ENCODE measurements at places on chromosomes 1 and 21.

GRCh38 chr1:42479621-42480020, 16.5 kb downstream of the CCDC30 start:
- no peak for DNase-seq

DNA sequence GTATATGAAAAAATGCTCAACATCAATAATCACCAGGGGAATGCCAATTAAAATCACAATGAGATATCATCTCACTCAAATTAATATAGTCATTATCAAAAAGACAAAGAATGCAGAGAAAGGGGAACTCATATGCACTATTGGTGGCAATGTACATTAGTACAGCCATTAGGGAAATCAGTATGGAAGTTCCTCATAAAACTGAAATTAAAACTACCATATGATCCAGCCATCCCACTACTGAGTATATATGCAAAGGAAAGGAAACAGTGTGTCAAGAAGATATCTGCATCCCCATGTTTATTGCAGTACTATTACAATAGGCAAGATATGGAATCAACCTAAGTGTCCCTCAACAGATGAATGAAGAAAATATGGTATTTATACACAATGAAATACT, 32.1 kb upstream of the TEKT2 start:
- no peak for DNase-seq

- DNase-seq: peak; percentile 91
Observed at GRCh38 chr21:46634966-46635323, 529 bp upstream of the PRMT2 start.

DNA sequence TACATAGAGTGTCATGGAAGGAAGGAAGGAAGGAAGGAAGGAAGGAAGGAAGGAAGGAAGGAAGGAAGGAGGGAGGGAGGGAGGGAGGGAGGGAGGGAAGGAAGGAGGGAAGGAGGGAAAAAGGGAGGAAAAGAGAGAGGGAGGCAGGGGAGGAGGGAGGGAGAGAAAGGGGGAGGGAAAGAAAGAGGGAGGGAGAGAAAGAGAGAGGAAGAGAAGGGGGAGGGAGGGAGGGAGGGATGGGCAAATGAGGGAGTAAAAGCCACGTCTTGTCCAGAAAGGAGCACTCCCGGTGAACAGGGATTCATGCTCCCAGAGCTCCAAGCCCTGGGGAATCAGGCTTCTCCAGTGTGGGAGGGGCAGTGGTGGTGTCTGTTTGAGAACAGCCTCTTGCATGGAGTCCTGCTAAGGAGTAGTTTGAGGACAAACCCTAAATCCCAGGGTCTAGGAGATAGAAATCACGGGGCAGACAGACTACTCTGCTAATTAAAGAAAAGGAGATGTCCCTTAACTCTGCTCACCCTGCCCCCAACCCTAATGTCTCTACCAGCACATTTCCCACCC, 71.6 kb downstream of the TAS1R2 start:
- no peak for DNase-seq

GRCh38 chr1:117682372-117682771, 76.5 kb downstream of the TENT5C start:
- peak; percentile 20 for DNase-seq

DNA sequence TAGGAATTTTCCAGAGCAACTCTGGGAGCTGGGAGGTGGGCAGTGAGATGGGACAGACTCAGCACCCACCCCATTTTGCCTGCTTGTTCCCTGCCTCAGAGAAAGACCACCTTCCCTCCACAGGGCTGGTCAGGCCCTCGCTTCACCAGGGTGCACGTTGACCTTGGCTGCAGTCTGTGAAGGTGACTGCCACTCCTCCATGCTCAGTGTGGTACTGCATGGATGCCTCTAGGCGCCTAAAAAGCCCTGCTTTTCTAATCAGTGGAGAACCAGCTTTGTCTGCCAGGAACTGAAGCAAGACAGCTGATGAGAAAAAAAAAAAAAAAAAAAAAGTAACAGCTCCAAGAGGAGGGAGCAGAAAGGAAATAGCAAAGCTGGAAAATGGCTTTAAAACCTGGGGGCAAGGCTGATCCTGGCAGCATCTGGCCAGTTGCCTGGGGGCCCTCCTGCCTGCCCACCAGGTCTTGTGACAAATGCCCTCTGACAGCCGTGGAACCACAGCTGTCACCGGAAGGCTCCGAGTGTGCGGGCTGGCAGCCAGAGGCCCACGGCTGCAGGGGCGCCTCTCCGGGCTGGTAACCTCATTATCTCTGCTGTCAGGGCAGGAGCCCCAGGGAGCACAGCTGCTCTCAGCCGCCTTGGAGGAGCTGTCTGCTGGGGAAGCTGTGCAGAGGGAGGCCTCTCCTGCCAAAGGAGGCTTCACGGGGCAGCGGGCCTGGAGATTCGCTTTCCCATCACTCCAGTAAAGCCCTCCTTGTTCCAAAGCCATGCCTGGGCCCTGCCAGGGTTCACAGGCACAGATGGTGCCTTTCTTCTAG, 13.7 kb downstream of the KIAA1614 start:
- peak; percentile 68 for DNase-seq

DNA sequence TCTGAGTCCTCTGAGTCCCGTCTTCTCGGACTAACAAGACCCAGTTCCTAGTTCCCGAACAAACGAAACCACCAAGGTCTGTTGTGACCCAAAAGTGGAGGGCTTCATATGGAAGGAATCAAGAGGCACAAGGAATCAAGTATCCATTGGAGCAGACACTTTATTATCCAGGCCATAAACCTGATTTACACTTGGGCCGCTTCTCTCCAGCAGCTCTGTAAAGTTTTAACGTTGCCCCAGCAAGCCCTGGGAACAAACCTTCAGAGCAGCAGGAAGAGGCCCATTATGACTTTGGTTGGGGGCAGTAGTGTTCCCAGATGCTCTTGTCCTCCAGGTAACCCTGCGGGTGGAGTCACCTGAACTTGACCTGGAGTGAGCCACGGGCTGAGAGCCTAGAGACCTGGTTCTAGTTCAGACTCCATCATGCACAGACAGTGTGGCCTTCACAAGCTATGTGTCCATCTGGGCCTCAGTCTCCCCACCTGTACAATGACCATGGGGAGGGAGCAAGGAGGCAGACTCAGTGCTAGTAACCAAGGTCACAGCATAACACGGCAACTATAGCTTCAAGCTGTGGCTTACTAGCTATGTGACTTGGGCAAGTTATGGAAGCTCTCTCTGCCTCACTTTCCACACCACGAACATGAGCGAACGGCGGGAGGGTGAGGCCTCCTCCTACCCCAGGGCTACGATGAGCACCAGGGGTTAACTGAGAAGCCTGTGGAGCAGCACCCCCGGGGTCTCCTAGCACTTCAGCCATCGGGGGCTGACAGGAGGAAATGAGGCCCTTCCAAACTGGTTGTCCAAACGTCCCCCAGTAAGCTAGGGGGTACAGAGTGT, 95.7 kb downstream of the GLIS1 start:
- DNase-seq: no peak

DNA sequence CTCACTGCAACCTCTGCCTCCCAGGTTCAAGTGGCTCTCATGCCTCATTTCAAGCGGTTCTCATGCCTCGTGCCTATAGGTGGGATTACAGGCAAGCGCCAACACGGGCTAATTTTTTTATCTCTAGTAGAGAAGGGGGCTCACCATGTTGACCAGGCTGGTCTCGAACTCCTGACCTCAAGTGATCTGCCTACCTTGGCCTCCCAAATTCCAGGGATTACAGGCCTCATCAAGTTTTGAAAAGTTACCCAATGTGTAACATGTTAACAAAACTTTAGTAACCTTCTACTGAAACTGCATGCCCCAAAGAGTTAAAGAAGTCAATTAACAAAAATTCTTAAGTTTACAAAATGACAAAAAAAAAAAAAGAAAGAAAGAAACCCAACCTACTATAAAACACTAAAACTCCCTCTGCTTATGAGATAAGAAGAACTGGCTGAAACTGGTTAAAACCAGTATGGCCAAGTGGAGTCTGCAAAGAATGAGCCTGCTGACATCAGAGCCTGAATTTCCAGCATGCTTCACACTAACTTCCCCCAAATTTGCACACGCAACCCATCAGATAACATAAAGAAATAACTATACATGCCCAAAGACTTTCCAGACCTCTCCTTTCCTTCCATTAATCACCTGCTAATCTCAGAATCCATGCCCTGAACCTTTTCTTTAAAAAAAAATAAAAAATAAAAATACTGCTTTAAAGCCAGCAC, 25.5 kb upstream of the PSMG1 start:
- DNase-seq: peak; percentile 64

DNA sequence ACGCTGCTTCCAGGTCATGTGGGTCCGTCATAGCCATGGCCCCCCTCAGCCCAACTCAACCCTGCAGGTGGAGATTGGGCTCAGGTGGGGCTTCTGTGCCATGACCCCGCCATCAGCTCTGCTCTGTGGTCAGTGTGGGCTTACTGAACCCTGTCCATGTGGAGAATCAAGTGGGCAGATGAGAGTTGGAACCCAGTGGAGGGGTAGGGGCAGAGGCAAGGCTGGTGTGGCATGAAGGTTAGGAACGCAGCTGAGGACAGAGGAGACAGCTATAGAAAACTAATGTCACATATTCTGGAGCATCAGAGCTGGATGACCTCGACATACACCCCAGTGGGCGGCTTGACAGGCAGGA, 355.9 kb downstream of the PTPRU start:
- no peak for DNase-seq

DNA sequence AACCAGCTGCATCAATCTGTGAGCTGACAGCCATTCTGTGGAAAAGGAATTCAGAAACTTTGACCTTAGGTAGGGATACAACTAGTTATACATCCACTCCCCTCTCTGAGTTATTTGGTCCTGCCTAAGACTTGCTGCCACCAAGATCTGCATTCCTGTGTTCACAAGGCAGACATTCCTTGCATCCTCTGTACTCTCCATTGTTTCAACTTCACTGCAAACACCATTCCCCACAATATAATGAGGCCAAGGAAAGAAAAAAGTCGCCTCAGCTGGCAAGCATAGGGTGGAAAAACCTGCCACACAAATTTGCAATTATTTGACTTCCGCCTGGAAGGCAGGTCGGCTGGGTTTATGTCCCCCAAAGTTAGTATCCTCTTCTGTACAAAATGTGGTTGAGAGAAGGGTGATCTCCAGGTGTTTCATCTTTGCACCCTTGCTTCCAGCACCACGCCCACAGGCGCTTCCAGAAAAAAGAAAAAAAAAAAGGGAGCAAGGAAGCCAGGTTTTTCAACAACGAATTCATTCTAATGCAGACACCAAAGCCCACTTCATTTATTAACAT, 676 bp upstream of the CTTNBP2NL start:
- DNase-seq: peak; percentile 34

DNA sequence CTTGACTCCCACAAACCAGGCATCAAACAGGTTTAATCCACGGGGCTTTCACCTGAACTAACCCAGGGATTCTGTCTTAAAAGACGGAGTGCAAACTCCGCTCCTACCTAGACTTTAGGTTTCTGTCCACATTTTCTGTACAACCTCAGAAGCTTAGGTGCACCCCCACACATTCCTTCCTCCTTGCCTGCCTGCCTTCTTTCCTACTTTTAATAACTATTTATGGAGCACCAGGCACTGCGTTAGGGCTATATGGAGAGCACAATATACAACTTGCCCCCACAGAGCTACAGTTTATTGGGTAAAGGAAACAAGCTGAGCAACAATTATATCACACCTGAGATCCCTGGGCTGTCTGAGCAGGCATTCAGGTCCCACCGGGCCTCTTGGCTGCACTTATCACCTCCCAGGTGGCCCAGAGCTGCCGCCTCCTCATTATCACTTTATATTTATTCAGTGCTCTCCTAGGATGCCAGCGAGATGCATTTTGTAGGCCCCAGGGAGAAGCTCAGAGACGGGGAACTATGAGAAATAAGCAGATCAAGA, 64.1 kb downstream of the DNTTIP2 start:
- no peak for DNase-seq

DNA sequence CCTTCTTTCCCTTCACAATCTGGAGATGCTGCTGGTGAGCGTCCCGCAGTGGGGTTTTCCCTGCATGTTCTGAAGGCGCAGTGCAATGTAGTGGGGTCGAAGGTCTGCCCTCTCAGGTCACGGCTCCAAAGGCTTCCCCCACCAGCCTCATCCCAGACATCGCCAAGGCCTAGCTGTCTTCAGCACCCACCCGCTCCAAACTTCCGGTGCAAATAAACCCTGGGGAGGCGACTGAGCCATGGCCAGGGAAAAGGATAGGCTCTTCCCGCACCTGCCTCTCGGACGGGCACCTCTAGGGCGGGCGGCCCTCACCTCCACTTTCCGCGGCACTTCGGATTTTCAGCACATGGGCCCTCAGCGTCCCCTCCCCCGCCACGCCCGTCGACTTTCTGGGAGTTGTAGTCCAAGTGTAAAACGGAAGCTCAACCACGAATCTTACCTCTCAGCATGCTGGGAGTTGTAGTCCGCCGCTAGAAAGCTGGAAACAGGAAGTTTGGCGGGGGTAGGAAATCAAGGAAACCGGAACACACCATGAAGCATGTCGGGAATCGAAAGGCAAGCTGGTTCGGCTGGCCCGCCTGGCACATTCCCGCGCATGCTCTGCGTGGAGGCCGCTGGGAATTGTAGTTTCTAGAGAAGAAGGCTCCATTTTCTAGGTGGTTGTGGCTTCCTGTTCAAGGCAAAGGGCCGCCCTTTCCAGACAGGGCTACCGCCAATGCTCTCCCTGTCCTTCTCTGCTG, at the start of gene MRPL24:
Gene MRPL24, minus strand, starts transcription at position 348 of the 740 bp plus-strand sequence. CDS start 2,384 bp downstream, outside the sequence.
- peak; percentile 99 for DNase-seq

DNA sequence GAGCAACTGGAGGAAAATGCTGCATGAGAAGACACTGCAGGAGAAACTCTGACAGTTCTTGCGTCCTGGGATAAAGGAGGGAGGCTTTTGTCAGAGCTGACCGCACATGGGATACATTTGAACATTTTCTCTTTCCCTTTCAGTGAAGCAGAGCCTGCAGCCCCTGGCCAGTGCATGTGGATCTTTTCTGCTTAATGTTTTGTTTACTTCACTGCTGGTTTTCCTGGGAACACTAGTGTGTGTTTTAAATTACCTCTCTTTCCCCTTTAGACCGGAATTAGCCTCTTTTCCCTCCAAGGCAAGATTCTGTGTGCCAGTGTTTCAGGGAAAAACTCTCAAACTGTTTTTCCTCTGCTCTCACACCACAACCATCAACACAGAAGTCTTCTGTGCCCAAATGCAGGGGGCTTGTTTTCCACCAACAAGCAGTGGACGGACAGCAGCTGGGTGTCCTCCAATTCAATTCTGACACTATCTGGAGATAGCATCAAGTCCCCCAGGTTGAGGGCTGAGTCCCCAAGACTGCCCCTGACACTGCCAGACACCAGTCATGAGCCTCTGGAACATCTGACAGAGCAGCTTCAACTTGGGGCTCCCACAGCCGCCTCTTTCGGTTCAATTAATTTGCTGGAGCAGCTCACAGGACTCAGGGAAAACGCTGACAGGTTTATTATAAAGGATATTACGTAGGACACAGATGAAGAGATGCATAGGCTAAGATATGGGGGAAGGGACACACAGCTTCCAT, 136.2 kb downstream of the RHOU start:
- DNase-seq: no peak
